Activated CD4-positive, alpha-beta memory T cell treated with anti-CD3 and anti-CD28 coated beads for 36 hours (primary cell): ENCODE measurements at places on chromosomes 7 and 10. TPM values are rescaled to one million over a fixed set of nuclear protein-coding genes. Genes with fewer than 3 reads are reported as not detected.
A peak's percentile ranks its signal among the peaks of the same experiment; 100 is the strongest.

GRCh38 chr7:6489612-6490011 lies 41.9 kb upstream of the DAGLB start:
- H3K36me3 ChIP-seq = no peaks in the 10 kb centered on the region
- no peak for DNase-seq
- H3K27me3 ChIP-seq = no peaks in the 10 kb centered on the region
- peaks cover 3% of the 10 kb centered on the region for H3K4me1 ChIP-seq
- H3K27ac ChIP-seq = no peak overlapping the region
- no peak overlapping the region for H3K4me3 ChIP-seq

Gene CALHM3
- total RNA-seq = not detected

Gene PI4K2A
- total RNA-seq = 13.1 TPM

- no peak for DNase-seq
- H3K36me3 ChIP-seq = no peaks in the 10 kb centered on the region
- H3K4me3 ChIP-seq = no peak overlapping the region
- H3K27me3 ChIP-seq = peaks cover 5% of the 10 kb centered on the region
- peaks cover 13% of the 10 kb centered on the region for H3K4me1 ChIP-seq
These were observed 207.1 kb upstream of the HDAC9 start for GRCh38 chr7:18288322-18289037.

Gene POU6F2
- total RNA-seq = not detected

Gene TBL2
- total RNA-seq = 23.0 TPM

DNA sequence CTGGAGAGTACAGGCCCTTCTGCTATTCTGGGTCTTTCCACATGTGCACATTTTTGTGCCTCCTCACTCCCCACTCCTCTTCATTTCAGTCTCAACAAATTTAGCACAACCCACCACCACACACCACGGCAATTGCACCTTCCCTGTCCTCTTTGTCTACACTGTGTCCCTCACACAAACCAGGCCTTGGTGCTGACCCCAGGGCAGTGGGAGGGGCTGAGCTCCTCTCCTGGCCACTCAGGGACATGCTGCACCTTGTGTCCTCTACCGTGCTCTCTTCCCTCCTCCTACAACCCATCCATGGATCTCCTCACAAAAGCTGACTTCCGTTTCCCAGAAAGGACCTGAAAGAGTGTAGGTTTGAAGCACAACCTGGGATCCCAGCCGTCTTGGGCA lies 90.9 kb upstream of the IKZF1 start:
- peak overlapping the region; percentile 1 for H3K4me3 ChIP-seq
- no peak for DNase-seq
- H3K36me3 ChIP-seq = no peaks in the 10 kb centered on the region
- no peak overlapping the region for H3K27ac ChIP-seq
- H3K4me1 ChIP-seq = peaks cover 79% of the 10 kb centered on the region

DNA sequence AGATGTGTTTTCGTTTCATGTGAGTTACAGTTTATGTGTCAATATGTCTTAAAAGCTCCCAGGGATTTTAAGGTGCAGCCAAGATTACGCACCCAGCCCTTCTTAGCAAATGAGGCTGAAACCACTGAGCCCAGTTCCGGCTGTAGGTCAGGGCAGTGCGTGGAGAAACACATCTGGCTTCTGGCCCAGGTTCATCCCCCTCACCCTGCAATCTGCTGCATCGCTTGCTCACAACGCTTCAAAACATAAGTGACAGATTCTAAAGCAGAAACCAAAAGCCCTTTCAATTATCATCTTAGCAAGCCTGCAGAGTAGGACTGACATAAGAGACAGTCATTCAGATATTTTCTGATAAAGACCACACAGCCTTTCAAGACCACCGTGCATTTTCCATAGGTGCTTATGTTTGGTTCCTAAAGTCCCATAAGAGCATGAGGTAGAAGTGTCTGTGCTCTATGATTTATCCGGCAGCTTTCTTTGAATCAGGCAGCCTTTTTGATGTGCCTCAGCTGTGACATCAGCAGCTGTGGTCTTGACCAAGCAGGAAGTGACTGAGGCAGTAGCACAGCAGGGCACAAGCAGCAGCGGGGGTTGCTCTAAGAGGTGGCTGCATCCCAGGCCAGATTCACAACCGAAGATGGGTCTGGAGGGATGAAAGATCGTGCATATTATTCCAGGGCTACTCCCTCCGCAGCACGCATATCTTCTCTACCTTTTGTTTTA lies 72.1 kb upstream of the LYZL2 start:
- H3K27ac ChIP-seq = peak overlapping the region; percentile 98
- peak; percentile 94 for DNase-seq
- peaks cover 90% of the 10 kb centered on the region for H3K4me1 ChIP-seq
- H3K27me3 ChIP-seq = no peaks in the 10 kb centered on the region
- peaks cover 39% of the 10 kb centered on the region for H3K36me3 ChIP-seq
